Natural killer cell treated with Interleukin-12 subunit alpha and Interleukin-12 subunit beta and Interleukin-15 and Interleukin-18, amount 100 ng/mL, for 72 hours (primary cell): ENCODE measurements at places on chromosomes 3 and 15.

DNA sequence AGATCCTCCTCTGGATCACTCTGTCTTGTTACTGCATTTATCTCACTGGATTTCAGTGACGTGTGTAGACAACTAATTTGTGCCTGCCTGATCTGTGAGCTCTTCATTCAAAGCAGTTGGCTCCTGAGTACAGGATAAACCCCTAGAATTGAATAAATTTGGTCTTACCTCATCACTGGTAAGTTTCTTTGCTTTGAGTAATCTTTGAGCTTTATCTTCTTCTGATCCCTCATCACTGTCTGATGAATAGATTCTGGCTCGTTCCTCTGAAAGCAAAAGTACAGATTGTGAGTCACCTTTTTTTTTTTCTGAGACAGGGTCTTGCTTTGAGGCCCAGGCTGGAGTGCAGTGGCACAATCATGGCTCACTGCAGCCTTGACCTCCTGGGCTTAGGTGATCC lies 24.5 kb downstream of the LEO1 start:
- DNase-seq, result no peak

DNA sequence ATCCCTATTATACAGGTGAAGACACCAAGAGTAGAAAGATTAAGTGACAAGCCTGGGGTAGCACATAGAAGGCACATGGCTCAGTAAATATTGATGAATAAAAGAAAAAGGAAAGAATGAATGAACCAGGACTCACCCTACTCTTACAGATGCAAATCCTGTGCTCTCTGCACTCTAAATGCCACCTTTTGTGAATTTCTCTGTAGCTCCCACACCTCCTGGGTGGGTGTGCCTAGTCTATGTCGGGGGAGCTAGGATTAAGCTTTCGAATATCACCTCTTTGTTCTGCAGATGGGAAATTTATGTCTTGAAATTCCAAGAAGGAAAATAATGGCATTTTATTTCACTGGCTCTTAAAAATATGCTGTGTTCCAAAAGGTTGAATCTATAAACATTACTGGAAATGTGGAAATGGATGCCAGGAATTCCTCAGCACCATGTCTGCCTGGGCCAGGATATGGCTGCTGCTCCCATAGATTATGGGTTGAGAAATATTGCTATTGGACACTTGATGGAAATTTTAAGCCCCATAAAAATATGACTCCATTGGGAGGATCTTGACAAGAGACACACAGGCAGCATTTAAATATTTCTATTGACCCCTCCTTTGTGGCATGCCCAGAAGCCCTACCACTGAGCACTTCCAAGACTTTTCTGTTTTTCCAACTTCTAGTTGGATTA lies 43.3 kb downstream of the CCNB2 start:
- no peak for DNase-seq

DNA sequence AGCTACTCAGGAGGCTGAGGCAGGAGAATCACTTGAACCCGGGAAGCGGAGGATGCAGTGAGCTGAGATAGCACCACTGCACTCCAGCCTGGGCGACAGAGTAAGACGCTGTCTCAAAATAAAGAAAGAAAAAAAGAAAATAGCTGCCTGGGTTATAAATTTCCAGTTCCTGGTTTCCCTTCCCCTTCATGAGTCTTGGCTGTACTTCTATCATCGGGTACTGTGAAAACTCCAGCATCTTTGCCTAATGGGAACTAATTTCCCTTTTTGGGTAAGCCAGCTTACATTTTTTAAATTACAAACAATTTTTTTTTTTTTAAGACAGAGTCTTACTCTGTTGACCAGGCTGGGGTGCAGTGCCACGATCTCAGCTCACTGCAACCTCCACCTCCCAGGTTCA lies 15.0 kb downstream of the DENND4A start:
- no peak for DNase-seq

DNA sequence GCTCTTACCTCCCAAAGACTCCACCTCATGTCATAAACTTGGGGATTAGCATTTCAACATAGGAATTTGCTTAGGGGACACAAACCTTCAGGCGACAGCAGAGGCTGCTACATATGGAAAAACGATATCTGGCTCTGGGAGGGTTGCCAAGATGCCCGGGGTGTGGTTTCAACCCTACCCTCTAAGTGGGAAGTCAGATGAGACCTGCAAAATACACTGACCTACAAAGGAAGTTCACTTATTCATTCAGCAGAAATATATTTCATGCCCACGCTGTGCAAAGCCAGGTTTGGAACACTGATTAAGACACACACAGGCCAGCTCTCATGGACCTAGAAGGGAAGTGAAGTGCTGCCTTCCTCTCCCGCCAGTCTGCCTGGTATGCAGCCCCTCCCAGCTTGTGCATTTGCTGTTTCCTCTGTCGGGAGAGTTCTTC lies 239.3 kb downstream of the FEZF2 start:
- no peak for DNase-seq

- DNase-seq, result no peak
These were observed 128.1 kb downstream of the NSMCE3 start for GRCh38 chr15:29141308-29142128.

GRCh38 chr15:34501131-34501530 lies 63.5 kb upstream of the GOLGA8A start:
- no peak for DNase-seq

DNA sequence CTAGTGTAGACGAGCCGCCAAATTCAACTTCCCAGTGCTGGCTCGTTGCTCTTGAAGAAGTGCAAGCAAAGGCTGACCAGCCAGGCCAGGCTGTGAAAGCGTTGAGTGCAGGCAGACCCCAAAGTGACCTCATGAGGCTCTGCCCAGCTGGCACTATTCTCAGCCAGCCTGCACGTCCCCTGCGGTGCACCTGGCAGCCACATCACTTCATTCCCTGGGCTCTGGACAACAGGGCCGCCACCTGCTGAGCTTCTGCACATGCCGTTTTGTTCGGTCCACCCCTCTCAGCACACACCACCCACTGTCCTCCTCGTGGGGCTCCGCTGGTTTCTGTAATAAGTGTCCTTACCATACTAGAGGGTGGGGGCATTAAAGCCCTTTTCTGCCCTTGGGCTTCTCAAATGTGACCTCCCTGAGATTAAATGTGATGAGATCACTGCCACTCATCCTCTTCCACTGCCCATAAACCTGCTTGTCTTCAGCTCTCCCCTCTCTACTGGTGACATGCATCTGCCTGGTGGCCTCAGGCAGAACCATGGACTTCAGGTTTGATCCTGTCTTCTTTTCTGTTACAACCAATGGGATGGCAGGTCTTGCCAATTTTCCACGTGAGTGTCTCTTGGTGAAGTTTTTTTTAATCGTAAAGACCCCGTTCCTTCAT lies 6.1 kb downstream of the RASGRF1 start:
- no peak for DNase-seq

- DNase-seq, result no peak
These were observed 58.1 kb downstream of the SUMF1 start for GRCh38 chr3:4408958-4409357.

DNA sequence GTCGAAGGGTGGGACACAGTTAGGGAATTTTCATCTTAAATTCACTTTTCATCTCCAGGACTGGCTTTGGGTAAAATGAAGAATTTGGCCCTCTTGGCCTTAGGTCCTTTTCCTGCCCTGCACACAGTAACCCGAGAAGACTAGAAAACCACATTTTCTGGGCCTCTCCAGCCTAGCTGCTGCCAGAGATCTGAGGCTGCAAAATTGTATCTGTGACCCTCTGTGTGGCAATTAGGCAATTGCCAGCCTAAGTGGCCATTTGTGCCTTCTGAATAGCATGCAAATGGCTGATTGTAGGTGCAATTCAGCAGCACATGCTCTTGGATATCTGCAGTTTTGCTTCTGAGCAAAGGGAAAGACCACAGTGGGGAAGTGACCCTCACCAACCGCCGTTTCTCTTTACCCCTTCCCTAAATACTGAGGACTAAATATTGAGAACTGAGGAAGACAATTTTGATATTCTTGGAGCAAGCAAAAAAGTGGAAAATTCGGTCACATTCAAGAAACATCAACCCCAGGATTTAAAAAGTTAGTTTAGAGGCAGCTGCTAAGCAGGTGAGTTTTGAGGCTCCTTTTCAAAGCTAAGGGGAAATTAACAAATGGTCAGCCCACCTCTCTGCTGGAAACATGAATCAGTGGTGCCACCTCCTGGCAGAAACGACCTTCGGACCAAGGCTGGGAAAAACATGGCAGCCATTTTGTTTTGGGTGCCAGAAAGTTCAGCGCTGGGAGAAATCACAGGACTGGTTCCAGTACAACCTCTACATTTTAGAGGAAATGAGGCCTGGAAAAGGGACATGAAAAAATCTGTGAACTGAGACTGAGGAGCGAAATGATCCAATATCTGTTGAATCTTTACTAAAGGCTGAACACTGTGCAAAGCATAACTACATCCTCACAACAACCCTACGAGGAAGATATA lies 56.6 kb upstream of the PRTG start:
- DNase-seq, result no peak

DNA sequence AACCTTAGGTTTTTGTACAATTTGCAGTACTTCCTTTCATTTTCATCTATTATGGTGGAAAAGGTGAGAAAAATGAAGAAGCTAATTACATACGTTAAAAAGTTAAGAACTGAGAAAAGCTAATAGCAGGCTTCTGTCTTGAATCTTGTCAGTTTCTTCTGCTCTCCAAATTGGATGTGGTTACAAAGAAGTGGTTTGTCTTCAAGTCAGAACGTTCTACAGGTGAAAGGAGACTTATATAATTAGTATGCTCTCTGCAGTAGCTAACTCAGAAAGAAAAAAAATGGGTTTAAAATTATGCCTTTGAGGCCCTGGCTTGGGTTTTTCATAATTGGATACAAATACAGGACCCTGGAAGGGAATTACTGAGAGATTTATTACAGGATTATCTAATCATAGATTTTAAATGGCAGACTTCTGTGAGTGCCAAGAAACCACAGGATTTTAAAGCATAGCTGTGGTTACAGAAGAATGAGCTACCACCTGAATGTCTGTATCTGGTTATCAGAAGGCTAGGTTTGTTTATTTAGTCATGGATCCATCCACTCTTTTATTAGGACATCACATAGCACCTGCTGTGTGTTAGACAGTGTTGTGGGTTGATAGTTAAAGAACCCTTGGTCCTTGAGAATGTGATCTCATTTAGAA lies 528.1 kb upstream of the MCTP2 start:
- DNase-seq, result no peak

DNA sequence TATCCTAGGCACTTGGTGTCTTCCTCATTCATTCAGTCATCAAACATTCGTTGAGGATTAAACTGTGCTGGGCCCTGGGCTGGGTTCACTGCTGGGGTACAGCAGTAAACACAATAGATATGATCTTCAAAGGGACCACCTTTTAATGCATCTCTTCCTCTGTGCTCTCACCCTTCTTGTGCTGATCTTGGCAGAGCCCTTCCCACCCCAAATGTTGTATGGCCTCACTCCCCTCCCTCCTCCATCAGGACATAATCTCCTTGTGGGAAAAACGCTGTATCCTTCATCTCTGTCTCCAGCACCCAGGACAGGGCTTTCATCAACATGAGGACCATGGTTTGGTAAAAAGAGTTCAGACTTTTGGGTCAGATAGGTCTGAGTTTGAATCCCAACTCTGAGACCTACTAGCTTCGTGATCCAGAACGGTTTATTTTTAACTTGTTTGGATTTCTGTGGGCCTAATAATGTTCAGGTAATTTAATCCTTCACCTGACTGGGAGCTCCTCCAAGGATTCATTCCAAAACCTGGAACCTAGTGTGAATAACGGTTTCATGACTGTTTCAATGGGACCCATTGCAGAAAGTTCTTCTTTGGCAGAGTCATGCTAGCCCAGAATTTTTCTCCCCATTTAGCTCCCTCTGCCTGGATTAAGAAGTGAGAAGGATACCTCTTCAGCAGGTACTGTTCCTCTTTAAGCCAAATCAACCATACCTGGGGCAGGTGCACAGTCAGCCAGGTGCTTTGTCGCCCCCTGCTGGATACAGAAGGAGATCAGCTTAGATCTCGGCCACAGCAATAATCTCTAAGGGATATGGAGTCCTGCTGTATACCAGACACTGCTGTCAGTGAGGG lies 5.2 kb upstream of the WNT7A start:
- DNase-seq, result peak; percentile 54

DNA sequence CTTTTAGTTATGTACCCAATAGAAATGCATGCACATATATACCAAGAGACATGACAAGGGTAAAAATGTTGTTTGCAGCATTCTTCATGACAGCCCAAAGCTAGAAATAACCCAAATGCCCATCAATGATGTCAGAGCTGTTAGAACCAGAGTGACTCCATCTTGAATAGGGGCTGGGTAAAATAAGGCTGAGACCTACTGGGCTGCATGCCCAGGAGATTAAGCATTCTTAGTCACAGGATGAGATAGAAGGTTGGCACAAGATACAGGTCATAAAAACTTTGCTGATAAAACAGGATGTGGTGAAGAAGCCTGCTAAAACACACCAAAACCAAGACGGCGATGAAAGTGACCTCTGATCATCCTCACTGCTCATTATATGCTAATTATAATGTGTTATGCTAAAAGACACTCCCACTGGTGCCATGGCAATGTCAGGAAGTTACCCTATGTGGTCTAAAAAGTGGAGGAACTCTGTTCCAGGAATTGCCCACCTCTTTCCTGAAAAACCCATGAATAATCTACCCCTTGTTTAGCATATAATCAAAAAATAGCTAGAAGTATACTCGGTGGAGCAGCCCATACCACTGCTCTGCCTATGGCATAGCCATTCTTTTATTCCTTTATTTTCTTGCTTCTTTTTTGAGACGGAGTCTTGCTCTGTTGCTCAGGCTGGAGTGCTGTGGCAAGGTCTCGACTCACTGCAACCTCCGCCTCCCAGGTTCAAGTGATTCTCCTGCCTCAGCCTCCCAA lies 32.9 kb downstream of the ZBTB11 start:
- peak; percentile 68 for DNase-seq

- no peak for DNase-seq
These were observed 708 bp downstream of the SEC22A start for GRCh38 chr3:123202451-123202850.

DNA sequence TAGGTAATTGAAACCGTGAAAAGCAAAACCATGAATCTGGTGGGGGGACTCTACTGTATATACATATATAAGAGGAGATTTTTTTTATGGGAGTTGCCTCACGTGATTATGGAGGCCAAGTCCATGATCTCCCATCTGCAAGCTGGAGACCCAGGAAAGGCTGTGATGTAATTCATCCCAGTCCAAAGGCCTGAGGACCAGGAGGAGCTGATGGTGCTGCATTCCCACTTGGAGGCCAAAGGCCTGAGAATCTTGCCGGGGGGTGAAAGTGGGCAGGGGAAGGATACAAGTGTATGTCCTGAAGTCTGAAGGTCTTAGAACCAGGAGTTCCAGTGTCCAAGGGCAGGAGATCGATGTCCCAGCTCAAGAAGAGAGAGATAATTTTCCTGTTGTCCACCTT lies 37.1 kb upstream of the CEMIP start:
- no peak for DNase-seq

- DNase-seq, result no peak
These were observed 1.2 kb upstream of the EDEM1 start for GRCh38 chr3:5186089-5186857.

GRCh38 chr3:12393894-12394293 lies 90.4 kb upstream of the TSEN2 start:
- no peak for DNase-seq

DNA sequence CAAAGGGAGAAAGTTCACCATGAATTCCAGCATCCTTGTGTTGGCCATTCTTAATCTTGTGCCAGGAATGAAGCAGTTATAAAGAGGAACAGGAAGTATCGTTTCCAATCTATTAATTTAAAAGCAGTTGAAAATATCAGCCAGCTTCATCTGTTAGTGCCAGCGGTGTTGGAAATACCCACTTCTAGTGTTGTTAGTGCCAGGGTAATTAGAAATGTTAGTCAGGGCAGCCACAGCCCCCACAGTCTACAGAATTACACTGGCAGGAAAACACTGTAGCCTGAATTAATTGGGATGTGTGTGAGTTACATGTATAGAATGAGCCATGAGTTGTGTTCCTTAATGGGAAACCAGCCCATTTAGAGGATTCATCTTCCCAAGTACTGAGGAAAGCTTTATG lies 127.8 kb downstream of the GHSR start:
- DNase-seq, result no peak
